Smooth muscle cell of bladder (primary cell): ENCODE measurements at places on chromosomes 1 and 21. TPM values are rescaled to one million over a fixed set of nuclear protein-coding genes. Genes with fewer than 3 reads are reported as not detected.

TSPAN2 gene
- total RNA-seq, result 3.5 and 34.8 TPM in 2 replicates

SLC5A9 gene
- not detected in 2 replicates for total RNA-seq

HPCAL4 gene
- not detected in 2 replicates for total RNA-seq

CHIA gene
- not detected in 2 replicates for total RNA-seq

RASSF5 gene
- 5.2 and 7.1 TPM in 2 replicates for total RNA-seq

GJB3 gene
- total RNA-seq, result not detected in 2 replicates

OR2T29 gene
- total RNA-seq, result not detected in 2 replicates

SHE gene
- under 0.01 and 0.09 TPM in 2 replicates for total RNA-seq

ERVH48-1 gene
- not detected in 2 replicates for total RNA-seq

CFAP107 gene
- total RNA-seq, result not detected in 2 replicates

CR2 gene
- total RNA-seq, result not detected in 2 replicates

HYI gene
- total RNA-seq, result 26.6 and 42.8 TPM in 2 replicates

MIXL1 gene
- total RNA-seq, result not detected in 2 replicates

PRKAA2 gene
- total RNA-seq, result 2.0 and 2.2 TPM in 2 replicates

AGO4 gene
- 12.7 and 14.1 TPM in 2 replicates for total RNA-seq

RBBP4 gene
- 67.0 and 74.5 TPM in 2 replicates for total RNA-seq

KRTAP10-12 gene
- not detected in 2 replicates for total RNA-seq

NR0B2 gene
- total RNA-seq, result not detected in 2 replicates

LEFTY2 gene
- total RNA-seq, result not detected in 2 replicates

ADPRS gene
- 20.6 and 29.3 TPM in 2 replicates for total RNA-seq

SIM2 gene
- under 0.01 and 0.09 TPM in 2 replicates for total RNA-seq

CAMK2N1 gene
- 7.5 and 11.1 TPM in 2 replicates for total RNA-seq

TSACC gene
- total RNA-seq, result not detected in 2 replicates

HSD3B2 gene
- not detected in 2 replicates for total RNA-seq

OVAAL gene
- total RNA-seq, result not detected in 2 replicates

CACHD1 gene
- total RNA-seq, result 3.7 and 4.1 TPM in 2 replicates

C1orf116 gene
- under 0.01 TPM in 1 of 2 replicates, not detected in the other for total RNA-seq

BCAR3 gene
- 21.3 and 21.7 TPM in 2 replicates for total RNA-seq

TBX15 gene
- total RNA-seq, result under 0.01 and 0.18 TPM in 2 replicates

CASQ1 gene
- not detected in 2 replicates for total RNA-seq

PLA2G2A gene
- total RNA-seq, result 0.28 and 0.46 TPM in 2 replicates

SON gene
- total RNA-seq, result 104 and 115 TPM in 2 replicates

SLC30A7 gene
- 26.3 and 28.8 TPM in 2 replicates for total RNA-seq

PFKL gene
- total RNA-seq, result 249 and 291 TPM in 2 replicates

NCMAP gene
- not detected in 2 replicates for total RNA-seq

KRTAP19-1 gene
- not detected in 2 replicates for total RNA-seq

WDR64 gene
- not detected in 2 replicates for total RNA-seq

CRABP2 gene
- 17.5 and 37.3 TPM in 2 replicates for total RNA-seq

F13B gene
- total RNA-seq, result not detected in 2 replicates

LMOD1 gene
- 12.7 and 29.1 TPM in 2 replicates for total RNA-seq

LRRC7 gene
- total RNA-seq, result under 0.01 TPM in 2 replicates

AVPR1B gene
- not detected in 2 replicates for total RNA-seq

RBBP5 gene
- 14.8 and 20.4 TPM in 2 replicates for total RNA-seq

FUCA1 gene
- 5.6 and 9.0 TPM in 2 replicates for total RNA-seq

LMX1A gene
- not detected in 2 replicates for total RNA-seq

AADACL3 gene
- total RNA-seq, result not detected in 2 replicates

PDE9A gene
- 3.5 and 6.0 TPM in 2 replicates for total RNA-seq

GJA5 gene
- total RNA-seq, result 0.09 TPM in 1 of 2 replicates, not detected in the other

DCST1 gene
- not detected in 2 replicates for total RNA-seq

CD2 gene
- not detected in 2 replicates for total RNA-seq

SPRR2E gene
- total RNA-seq, result not detected in 2 replicates

FCRL4 gene
- total RNA-seq, result not detected in 2 replicates

PLEKHA6 gene
- 1.5 and 1.8 TPM in 2 replicates for total RNA-seq
